Inflammatory macrophage (primary cell): ENCODE measurements at places on chromosomes 3 and 15.
A peak's percentile ranks its signal among the peaks of the same experiment; 100 is the strongest.

GRCh38 chr3:25834346-25834745 is 44.5 kb downstream of the OXSM start:
- DNase-seq: no peak

DNA sequence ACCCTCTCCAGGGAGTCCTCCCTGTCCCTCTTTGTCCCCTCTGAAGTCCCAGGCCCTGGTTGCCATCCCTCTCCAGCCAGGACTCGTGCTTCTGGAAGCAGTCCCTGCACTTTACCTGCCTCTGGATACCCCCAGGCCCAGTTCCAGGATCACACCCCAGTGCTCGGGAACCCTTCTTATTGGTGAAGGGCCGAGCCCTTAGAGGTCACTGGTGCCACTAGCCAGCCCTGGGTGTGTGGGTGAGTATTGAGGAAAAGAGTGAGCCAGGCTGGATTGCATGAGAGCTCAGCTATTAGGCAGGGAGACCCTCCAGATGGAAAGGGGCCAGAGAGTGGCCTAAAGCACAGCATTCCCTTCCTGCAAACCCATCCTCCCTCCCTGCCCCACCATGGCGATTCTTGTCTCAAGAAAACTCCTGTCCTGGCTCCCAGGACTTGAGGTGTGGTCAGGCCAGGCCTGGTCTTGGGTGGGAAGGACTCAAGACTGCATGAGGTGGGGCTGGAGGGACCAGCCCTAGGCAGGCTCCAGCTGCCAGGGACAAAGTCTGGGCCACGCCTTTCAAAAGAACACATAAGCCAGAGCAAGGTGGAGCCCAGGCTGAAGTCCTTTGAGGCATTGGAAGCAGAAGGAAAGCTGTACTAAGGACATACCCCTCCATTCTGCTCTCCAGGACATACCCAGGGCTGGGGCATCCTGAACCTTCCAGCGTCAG is 4.8 kb upstream of the PHGR1 start:
- DNase-seq: no peak

DNA sequence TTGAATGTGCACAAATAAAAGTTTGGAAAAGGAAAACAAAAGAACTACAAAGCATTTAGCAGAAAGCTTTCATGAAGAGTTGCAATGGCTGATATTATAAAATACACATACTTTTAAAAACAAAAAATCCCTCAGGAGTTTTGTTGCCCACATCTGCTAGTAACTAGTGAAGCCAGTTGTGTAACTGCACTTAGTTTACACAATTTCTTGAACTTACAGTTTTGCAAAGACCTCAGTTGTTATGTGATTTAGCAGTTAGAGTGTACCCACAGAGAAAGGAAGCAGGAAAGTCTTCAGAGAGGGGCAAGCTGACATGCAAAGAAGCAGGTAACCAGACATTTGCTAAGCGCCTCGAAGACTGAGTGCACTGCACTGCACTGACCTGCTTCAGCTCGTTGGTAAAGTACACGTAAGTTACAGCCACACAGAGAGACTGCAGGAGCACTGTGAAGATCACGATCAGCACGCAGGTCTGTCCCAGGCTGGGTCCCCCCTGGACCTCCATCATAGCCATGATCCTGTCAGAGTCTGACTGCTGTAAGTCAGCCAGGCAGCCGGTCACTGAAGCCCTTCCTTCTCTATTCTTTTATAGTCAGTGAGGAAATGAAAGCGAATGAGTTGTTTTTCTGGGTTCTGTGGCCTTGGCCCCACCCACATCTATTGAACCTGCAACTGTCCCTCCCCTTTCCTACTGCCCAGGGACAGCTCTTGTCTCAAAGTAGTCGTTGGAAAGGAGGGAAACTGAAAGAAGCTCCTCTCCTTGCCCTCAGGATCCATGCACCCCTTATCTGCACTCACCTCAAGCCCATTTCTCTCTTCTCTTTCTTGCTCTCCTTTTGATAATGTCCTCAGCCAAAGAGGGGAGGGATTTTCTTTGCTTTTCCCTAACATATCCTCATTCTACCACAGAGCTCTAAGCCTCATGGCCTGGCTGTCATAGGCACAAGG is at the start of gene TNFSF10:
Gene TNFSF10 (minus strand): TSS at position 560 of the 948 bp plus-strand sequence. CDS start 46 bp downstream, at position 514.
- peak; percentile 76 for DNase-seq

GRCh38 chr3:115785782-115786181 is 162.5 kb downstream of the GAP43 start:
- DNase-seq: no peak

DNA sequence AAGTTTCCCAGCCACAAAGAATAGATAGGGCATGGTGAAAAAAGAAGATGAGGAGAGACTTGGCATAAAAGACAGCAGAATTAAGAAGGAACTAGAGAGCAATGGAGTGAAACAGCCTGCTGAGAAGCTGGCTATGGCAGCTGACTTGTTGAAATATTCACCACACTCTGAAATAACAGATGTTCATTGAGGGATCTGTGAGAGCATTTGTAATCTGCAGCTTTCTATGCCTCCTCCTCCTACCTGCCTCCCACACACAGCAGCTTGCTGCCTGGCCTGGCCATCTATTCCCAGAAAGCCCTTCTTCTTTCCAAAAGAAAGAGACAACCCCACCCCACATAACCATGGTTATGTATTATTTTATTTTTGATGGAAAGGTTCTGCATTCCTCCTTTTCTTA is 303.9 kb downstream of the GAP43 start:
- DNase-seq: no peak

DNA sequence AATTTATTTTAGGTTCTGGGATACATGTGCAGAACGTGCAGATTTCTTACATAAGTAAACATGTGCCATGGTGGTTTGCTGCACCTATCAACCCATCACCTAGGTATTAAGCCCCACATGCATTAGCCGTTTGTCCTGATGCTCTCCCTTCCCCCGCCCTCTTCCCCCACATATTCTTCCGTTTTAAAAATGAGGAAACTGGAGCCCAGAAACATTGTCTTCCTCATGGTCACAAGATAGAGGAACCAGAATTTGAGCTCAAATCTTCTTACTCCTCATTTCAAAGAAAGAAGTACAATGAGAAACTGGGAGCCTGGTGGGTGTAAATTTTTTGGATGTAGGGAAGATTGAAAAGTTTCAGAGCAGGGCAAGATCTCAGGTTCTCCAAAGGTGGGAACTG is 56.1 kb upstream of the USP3 start:
- DNase-seq: peak; percentile 86

DNA sequence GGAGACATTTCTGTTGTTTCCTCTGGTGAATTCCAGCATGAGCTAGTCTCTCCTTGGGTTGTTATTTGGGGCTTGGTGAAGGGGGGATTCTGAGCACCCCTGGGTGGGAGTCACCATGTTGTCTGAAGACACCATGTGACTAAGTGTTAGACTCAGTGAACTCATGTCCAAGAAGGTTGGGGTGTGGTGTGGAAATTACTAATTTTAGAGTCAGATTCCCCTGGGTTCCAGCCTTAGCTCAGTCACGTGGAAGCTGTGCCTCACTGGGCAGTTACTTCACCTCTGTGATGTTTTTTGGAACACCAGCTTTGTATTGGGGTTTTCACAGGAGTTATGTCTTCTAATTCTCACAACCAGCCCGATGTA is 171.5 kb downstream of the RPLP1 start:
- DNase-seq: no peak

DNA sequence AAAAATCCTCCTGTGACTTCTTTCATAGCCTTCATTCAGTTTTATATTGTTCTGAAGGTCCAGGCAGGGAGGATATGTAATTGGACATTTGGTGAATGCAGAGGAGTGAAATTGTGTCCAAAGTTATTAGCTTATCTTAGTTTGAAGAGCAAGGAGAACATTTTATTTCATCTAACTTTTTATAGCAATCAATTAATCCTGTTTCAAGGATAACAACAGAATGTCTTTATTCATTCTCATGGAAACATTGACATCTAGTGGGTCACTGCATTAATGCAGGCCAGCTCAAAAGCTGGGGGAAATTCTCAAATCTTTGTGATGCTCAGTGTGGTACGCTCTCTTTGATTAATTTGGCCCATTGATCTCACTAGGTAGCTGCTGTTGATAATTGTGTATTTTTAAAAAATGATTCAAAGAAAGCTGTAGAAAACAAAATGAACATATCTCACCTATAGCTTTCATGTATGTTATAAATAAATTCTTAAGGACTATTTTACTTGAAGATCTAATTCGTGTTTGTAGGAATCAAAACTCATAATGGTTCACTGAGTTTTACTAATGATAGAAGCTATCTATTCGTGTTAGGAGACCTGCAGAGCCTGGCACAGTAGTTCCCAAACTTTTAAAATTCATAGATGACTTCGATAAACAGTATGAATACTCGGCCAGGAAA is 150.8 kb upstream of the KCNMB2 start:
- DNase-seq: peak; percentile 26
